ENCODE measurements at places on chromosomes 4 and X.

- DNase-seq = no peak
Observed at GRCh38 chr4:57410331-57411052, 300.3 kb upstream of the IGFBP7 start.

DNA sequence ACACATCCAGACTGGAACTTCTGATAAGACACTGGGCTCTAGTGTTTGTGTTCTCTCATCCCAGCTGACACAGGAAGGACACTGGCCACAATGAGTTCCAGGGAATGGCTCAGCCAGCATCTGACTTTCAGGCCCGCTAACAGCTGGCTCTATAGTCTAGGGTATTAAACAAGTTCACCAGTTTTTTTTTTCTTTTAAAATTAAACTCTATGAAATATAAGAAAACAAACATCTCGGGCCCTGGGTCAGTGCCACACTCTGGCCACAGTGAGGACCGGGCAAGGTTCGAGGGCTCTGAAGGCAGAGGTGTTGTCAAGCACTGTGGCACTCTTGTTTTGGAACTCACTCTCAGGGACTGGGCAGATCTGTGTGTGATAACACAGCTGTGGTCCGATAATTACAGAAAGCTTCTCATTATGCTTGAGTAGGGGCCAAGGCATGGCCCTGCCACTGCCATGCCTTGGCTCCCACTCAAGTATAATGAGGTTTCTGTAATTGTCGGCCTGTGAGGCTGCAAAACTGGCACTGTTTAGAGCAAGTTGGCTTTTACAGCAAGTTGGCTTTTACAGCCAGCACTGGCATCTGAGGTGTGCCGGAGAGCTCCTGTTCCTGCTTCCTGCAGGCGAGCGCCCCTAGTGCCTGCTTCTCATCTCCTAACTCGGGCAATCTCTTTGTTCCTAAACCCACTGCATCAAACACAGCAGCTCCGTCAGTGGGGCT lies 62.8 kb downstream of the PPP1R2C start:
- DNase-seq = no peak

GRCh38 chrX:133250184-133251100 lies 32.3 kb upstream of the TFDP3 start:
- DNase-seq = no peak

DNA sequence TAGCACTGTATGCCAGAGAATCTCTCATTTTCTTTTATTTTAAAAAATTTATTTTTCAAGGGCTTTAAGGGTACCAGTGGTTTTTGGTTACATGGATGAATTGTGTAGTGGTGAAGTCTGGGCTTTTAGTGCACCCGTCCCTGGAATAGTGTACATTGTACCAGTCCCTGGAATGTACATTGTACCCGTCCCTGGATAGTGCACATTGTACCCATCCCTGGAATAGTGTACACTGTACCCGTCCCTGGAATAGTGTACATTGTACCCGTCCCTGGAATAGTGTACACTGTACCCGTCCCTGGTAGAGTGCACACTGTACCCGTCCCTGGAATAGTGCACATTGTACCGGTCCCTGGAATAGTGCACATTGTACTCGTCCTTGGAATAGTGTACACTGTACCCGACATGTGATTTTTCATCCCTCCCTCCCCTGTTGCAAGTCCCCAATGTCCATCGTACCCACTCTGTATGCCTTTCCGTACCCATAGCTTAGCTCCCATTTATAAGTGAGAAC lies 56.1 kb upstream of the HELT start:
- DNase-seq = no peak

GRCh38 chr4:158895797-158896576 lies 127.2 kb downstream of the FNIP2 start:
- no peak for DNase-seq

- DNase-seq = no peak
Observed at GRCh38 chr4:139167774-139168444, 9.1 kb downstream of the ELF2 start.

DNA sequence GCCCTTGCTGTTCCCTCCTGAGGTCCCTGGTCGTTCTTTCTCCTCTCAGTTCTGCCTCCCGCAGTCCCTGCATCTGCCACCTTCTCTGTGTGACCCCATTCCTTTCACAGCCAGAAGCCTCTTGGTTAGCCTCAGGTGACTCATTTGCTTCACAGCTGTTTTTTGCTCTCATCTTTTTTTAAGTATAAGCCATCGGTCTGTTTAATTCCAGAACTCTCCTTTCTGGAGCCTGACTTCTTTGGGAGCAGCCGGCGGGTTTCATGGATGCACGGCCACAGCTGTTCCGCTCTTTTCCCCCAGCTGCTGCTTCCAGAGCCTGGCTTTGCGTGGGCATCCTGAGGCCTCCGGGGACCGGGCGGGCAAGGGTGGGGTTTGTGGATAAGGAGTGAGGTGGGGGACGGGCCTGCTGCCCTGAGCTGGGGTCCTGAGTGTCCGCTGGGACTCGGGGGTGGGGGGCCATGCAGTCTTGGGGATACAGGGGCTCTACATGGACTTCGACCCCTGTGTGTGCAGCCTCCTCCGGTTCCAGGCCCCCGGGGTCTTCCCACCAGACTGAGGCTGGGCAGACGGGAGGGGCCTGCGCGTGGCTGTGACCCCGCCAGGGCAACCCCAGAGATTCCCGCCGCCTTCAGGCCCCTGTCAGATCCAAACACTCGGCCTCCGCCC lies 46.7 kb downstream of the PCGF3 start:
- DNase-seq = no peak

DNA sequence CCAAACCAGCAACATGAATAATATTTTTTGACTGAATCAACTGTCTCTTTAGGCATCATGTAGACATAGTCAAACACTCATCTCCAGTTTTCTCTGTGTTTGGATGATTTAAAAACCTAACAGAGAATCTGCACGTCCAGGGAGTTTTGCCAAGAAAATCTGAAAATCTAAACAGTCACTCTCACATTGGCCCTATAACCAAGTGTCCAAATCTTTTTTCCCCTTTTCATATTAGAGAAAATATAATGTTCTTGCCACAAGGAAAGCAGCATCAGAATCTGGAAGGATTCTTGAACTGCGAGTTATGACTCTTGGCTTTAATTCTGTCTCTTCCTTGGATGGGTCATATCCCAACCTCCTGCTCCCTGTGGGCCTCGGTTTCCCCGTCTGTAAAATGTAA lies 8.8 kb upstream of the CHRDL1 start:
- DNase-seq = no peak

DNA sequence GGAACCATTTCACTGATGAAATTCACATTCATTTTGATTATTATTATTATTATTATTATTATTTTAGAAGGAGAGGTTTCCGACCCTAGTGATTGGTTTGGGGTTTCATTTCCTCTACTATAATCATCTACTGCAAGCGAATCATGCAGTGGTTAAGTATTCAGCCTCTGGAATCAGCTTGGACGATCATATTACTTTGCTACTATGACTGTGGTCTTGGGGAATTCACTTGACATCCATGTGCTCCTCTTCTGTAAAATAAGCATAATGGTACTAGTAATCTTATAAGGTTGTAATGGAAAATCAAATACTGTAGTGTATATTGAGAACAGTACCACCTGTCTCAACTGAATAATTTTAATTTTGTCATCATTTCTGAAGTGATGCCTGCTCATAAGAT lies 132.1 kb upstream of the SLC4A4 start:
- DNase-seq = no peak

GRCh38 chr4:73816814-73817213 lies 19.7 kb upstream of the CXCL6 start:
- DNase-seq = no peak

- no peak for DNase-seq
Observed at GRCh38 chr4:67762086-67762485, 7.9 kb upstream of the GNRHR start.

All from stimulated activated CD8-positive, alpha-beta memory T cell treated with anti-CD3 and anti-CD28 coated beads, Interleukin-15, amount 100 ng/mL, for 1 hour (primary cell).